CD4-positive, alpha-beta memory T cell (primary cell): ENCODE measurements at places on chromosomes 6 and 20. TPM values are rescaled to one million over a fixed set of nuclear protein-coding genes. Genes with fewer than 3 reads are reported as not detected.

DNA sequence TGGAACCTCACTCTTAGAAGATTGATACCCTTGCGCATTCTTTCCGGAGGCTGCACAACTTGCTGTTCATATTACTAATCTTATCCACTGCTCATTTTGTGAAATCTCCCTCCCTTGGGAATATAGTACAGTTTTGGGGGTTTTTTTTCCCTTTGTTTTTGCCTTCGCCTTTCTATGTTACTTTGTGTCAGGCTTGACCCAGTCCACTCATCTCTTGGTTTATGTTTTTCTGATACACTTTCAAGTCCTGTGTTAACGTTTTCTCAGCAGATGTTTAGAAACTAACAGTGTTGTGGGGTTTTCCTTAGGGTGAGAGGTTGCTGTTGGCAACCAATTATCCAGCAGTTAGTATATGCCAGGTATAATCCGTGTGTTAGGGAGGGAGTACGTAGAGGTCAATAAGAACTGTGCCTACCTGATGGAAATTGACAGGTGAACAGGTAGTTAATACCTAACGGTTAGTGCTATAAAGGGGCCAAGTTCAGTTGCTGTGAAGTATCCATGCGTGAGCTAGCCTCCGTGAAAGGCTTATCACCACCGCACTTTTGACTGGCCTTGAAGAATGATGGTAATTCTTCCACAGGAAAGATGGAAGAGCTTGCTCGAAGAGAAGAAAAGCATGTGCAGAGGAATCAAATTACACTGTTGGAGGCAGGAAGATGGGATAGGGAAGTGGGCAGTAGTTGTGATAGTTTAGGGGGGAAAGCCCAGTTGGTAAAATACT lies 1.4 kb downstream of the NFYA start:
- H3K27ac ChIP-seq = peak overlapping the region; percentile 97
- no peaks in the 10 kb centered on the region for H3K27me3 ChIP-seq
- DNase-seq = peak; percentile 31
- peak overlapping the region; percentile 94 for H3K4me3 ChIP-seq

- no peak for DNase-seq
- H3K27me3 ChIP-seq = no peaks in the 10 kb centered on the region
- no peaks in the 10 kb centered on the region for H3K36me3 ChIP-seq
Observed at GRCh38 chr6:78615430-78615904, 251.9 kb upstream of the IRAK1BP1 start.

DNA sequence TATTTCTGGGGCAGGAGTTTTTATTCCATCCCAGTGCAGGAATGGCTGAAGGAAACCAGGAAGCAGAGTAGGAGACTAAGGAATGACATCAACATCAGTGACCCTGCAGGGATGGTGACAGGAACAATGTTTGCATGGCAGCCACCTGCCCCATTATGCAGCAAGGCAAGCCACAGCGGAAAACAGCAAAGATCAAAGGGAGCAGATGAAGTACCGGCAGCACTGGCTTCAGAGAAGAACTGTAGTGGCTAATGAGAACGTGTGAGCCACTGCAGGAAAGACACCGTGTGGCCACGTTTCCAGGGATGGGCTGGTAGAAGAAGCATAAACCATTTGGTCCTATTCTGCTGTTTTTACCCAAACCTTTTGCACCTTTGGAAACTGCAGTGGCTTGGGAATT lies 52.9 kb upstream of the TAB2 start:
- no peaks in the 10 kb centered on the region for H3K36me3 ChIP-seq
- peaks cover 42% of the 10 kb centered on the region for H3K4me1 ChIP-seq
- peak; percentile 55 for DNase-seq
- no peak overlapping the region for H3K27ac ChIP-seq
- peak overlapping the region; percentile 8 for H3K4me3 ChIP-seq
- no peaks in the 10 kb centered on the region for H3K27me3 ChIP-seq

GRCh38 chr6:5293692-5294091 lies 32.4 kb downstream of the FARS2 start:
- no peak overlapping the region for H3K27ac ChIP-seq
- no peak overlapping the region for H3K4me3 ChIP-seq
- H3K27me3 ChIP-seq = no peaks in the 10 kb centered on the region
- peaks cover 16% of the 10 kb centered on the region for H3K4me1 ChIP-seq

DNA sequence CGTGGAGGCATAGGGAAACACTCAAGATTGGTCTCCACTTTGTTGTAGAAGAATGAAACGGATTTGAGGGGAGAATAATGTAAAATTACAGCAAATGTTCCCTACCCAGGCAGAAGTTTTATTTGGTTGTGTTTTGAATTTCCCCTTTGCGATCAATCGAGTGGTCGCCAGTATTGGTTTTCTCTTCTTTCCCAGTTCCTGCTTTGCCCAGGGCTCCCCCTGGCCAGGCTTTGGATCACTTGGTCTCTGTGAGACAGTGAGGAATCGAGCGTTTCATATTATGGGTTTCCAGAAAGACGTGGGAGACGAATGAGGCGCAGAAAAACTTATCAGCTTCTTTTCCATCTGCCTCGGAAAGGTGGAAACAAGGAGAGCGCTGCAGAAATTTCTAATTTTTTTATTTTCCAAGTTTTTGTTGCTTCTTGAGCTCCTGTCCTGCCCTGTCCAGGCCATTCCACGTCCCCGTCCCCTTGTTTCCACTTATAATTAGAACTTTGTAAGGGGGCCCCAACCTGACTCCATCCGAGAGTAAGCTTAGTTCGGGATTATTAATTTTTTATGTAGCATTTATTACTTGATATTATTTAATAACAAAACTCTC lies 7.5 kb upstream of the TBX18 start:
- H3K27me3 ChIP-seq = peaks cover 11% of the 10 kb centered on the region
- DNase-seq = no peak
- no peaks in the 10 kb centered on the region for H3K36me3 ChIP-seq
- H3K4me3 ChIP-seq = no peak overlapping the region
- no peak overlapping the region for H3K27ac ChIP-seq

DNA sequence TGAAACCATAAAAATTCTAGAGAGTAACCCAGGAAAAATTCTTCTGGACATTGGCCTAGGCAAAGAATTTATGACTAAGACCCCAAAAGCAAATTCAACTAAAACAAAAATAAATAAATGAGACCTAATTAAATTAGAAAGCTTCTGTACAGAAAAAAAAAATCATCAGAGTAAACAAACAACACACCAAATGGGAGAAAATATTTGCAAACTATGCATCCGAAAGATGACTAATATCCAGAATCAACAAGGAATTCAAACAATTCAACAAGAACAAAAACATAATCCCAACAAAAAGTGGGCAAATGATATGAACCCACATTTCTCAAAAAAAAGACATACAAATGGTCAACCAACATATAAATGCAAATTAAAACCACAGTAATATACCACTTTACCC lies 242.6 kb upstream of the CDYL start:
- peaks cover 4% of the 10 kb centered on the region for H3K27me3 ChIP-seq
- no peak for DNase-seq
- no peak overlapping the region for H3K4me3 ChIP-seq
- H3K36me3 ChIP-seq = no peaks in the 10 kb centered on the region
- no peak overlapping the region for H3K27ac ChIP-seq

GRCh38 chr6:124438546-124439065 lies 523.6 kb upstream of the RNF217 start:
- H3K4me1 ChIP-seq = no peaks in the 10 kb centered on the region
- no peak for DNase-seq
- H3K4me3 ChIP-seq = no peak overlapping the region

DNA sequence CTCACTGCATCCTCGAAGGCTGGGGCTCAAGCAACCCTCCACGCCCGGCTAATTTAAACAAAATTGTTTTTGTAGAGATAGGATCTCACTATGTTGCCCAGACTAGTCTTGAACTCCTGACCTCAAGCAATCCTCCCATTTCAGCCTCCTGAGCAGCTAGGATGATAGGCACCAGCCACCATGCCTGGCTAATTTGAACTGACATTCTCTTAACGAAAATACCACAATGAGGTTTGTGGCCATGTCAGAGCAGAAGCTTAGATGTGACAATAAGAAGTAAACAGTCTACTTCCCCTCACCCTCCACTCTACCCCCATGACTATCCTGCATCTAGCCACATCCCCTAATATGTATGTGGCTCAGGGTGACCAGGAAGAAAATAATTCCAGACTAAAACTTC lies 74.8 kb upstream of the PLCB4 start:
- no peaks in the 10 kb centered on the region for H3K4me1 ChIP-seq
- no peaks in the 10 kb centered on the region for H3K27me3 ChIP-seq
- no peak overlapping the region for H3K4me3 ChIP-seq
- H3K27ac ChIP-seq = no peak overlapping the region
- DNase-seq = no peak
- no peaks in the 10 kb centered on the region for H3K36me3 ChIP-seq

GRCh38 chr6:109034526-109034925 lies 60.1 kb downstream of the SESN1 start:
- H3K27me3 ChIP-seq = no peaks in the 10 kb centered on the region
- peaks cover 30% of the 10 kb centered on the region for H3K4me1 ChIP-seq
- no peak for DNase-seq
- H3K4me3 ChIP-seq = no peak overlapping the region
- H3K36me3 ChIP-seq = no peaks in the 10 kb centered on the region

DNA sequence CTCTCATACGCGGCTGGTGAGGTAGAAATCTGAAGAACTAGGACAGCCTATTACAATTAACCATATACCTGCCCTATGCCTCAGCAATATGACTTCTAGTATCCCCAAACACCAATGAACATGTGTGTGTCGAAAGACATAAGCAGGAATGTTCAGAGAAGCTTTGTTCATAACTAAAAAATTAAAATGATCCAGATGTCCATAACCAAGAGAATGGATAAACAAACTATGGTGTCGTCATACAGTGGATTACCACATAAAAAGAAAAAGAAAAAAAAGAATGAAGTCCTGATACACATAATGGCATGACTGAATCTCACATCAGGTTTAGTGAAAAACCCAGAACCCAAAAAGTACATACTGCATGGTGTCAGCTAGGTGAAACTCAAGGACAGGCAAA lies 73.9 kb downstream of the MDN1 start:
- H3K4me1 ChIP-seq = no peaks in the 10 kb centered on the region
- peaks cover 45% of the 10 kb centered on the region for H3K36me3 ChIP-seq
- no peak overlapping the region for H3K27ac ChIP-seq
- no peaks in the 10 kb centered on the region for H3K27me3 ChIP-seq
- H3K4me3 ChIP-seq = no peak overlapping the region

DNA sequence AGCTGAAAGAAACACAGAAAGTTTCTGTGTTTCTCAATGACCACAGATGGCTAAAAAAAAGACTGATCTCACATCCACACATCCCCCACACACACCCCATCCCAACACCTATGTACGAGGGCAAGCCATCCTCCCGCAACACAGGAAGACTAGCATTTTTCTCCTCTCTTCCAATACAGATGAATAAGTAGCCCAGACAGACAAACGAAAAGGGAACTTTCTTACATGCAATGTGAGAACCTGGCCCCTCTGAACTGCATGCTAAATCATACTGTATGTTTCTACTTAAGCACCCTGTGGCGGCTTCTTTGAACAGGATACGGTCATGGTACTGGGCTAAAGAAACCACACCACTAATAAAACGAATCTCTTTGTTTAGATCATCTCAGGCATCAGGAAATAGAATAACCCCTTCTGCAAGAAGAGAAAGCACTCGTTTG lies 116.2 kb downstream of the GMDS start:
- H3K4me3 ChIP-seq = no peak overlapping the region
- DNase-seq = no peak

GRCh38 chr6:80179695-80180094 lies 73.2 kb downstream of the BCKDHB start:
- H3K27ac ChIP-seq = no peak overlapping the region
- H3K4me1 ChIP-seq = no peaks in the 10 kb centered on the region
- H3K36me3 ChIP-seq = no peaks in the 10 kb centered on the region
- H3K4me3 ChIP-seq = no peak overlapping the region

DNA sequence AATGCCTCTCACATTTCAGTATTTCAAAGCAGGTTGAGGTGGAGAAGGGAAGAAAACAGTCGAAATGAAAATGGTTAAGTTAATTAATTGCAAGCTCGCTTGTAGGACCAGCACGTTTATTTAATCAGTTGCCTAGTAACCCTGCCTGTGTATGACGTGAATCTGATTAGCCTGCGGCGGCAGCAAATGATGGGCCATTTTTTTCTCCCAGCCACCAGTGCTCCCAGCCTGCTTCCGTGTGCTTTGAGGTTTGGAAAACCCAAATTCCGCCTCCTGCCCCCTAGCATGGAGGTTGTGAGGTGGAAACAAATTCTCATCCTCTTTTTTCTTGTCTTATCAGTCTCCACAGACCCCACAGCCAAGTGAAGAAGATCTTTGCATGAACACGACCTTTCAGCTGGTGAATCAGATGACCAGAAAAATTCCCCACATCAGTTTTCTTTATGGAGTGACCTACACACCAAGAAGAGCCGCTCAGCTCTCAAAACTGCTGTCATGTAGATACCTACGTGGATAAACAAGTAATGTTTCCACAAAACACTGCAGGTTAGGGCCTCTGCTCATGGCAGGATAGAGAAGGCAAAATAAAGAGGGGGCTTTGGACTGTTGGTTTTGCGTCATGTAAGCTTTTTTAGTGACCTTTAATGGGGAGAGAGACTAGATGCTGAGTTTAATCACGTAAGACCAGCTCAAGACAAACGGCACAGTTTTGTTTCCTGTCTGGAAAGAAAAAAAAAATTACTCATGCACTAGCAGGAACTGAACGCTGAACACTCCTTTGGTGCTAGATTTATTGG lies 572.9 kb upstream of the NOX3 start:
- peak; percentile 33 for DNase-seq
- H3K36me3 ChIP-seq = no peaks in the 10 kb centered on the region
- no peaks in the 10 kb centered on the region for H3K4me1 ChIP-seq
- H3K27ac ChIP-seq = no peak overlapping the region
- H3K27me3 ChIP-seq = no peaks in the 10 kb centered on the region

GRCh38 chr6:162900503-162900902 lies 172.7 kb downstream of the PACRG start:
- H3K27me3 ChIP-seq = no peaks in the 10 kb centered on the region
- H3K36me3 ChIP-seq = no peaks in the 10 kb centered on the region
- H3K4me1 ChIP-seq = no peaks in the 10 kb centered on the region
- no peak overlapping the region for H3K27ac ChIP-seq
- DNase-seq = no peak
- H3K4me3 ChIP-seq = no peak overlapping the region

DNA sequence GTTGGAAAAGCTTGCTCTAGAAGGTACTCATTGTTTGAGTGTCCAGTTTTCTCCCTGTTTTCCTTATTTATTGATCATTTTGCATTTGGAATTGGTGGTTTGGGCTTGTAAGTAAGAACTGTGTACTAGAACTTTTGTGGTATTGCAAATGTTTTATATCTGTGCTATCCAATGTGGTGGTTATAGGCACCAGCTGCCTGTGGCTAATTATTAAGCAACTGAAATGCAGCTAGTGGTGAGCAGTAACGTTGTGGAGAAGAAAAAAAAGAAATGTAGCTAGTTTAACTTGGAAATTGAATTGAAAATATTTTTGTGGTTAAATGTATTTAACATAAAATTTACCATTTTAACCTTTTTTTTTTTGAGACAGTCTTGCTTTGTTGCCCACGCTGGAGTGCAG lies 50.7 kb upstream of the MAPK13 start:
- no peak for DNase-seq
- no peaks in the 10 kb centered on the region for H3K27me3 ChIP-seq
- peaks cover 65% of the 10 kb centered on the region for H3K36me3 ChIP-seq
- no peak overlapping the region for H3K27ac ChIP-seq

Gene LPA
- total RNA-seq = not detected

Gene ROS1
- total RNA-seq = not detected

Gene AK9
- total RNA-seq = 15.6 TPM

Gene TRAM2
- 10.7 TPM for total RNA-seq

Gene SRSF12
- total RNA-seq = not detected

Gene SMPDL3A
- not detected for total RNA-seq

Gene MYMX
- total RNA-seq = not detected

Gene CRISP2
- total RNA-seq = not detected
